ENCODE measurements at places on chromosomes 11 and 22.
A peak's percentile ranks its signal among the peaks of the same experiment; 100 is the strongest.

DNA sequence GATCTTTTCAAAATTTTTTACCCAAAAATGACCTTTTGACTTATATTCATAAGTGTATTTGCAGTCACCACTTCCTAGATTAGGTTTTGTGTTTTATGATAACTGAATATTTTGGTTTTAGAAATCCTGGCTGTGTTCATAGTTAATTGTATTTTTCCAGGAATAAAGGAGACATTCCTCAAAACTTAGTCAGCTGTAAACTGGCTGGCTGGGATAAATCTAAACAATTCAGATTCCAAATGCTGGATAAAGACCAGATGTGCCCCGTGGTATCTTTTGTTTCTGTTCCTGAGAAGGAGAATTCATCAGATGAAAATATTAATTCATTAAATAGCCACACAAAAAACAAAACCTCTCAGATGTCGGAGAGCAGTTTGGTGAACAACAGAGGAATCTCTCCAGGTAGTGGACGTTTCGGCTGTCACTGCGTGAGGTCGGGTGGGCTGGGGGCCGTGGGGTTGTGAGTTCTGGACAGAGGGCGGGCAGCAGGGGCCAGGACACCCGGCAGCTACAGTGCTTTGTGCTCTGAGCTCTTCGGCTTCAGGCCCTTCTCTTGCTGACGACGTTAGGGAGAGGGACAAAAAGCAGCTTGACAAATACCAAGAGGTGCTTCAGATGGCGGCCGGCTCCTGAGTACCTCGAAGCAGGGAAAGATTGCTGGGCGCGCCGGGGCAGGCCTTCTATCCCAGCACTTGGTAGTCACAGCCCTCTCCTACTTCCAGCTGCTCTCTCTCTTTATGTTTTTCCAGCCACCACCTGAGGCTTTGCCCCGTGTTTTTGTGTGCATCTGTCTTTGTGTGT, 24.6 kb downstream of the MOV10L1 start:
- no peak for DNase-seq

- no peak for DNase-seq
Measured at GRCh38 chr11:839875-840617, 2.3 kb downstream of the POLR2L start.

GRCh38 chr11:96127596-96127959, 203.7 kb upstream of the MTMR2 start:
- peak; percentile 16 for DNase-seq

DNA sequence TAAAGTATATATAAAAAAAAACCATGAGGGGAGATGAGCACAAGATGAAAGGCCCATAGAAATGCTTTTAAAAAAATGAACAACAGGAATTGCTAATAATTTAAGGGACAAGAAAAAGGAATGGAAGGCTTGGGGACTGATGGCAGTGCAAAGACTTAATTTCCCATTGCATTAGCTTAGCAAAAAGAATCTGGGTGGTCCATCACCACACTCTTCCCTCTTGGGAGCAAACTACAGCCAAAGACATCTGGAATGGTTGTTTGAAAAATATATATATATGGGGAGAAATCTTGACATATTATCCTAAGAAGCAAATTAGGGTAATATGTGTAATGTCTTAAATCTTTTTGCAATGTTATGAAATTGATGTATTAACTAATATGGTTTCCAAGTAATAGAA, 727.1 kb downstream of the METTL15 start:
- DNase-seq = no peak

GRCh38 chr11:74185695-74186094, 14.6 kb downstream of the PPME1 start:
- DNase-seq = no peak

DNA sequence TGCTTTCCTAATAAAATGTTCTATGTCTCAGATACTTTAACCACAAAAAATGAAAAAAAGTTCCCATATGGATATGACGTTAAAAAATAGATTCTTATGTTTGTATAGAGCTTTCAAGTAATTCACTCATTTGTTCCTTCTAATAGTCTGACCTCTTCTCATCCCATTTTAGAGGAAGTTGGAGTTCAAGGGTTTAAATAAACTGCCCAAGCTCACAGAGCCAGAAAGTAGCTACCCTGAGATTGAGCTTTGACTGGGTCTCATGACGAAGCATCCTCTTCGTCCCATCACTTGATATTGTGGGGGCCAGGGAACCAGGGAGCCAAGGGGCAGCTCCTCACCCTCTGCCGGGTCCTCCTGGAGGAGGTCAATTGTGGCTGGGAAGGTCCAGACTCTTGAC, 116.3 kb downstream of the CCDC81 start:
- no peak for DNase-seq

GRCh38 chr11:82194521-82194920, 539.1 kb downstream of the FAM181B start:
- no peak for DNase-seq

DNA sequence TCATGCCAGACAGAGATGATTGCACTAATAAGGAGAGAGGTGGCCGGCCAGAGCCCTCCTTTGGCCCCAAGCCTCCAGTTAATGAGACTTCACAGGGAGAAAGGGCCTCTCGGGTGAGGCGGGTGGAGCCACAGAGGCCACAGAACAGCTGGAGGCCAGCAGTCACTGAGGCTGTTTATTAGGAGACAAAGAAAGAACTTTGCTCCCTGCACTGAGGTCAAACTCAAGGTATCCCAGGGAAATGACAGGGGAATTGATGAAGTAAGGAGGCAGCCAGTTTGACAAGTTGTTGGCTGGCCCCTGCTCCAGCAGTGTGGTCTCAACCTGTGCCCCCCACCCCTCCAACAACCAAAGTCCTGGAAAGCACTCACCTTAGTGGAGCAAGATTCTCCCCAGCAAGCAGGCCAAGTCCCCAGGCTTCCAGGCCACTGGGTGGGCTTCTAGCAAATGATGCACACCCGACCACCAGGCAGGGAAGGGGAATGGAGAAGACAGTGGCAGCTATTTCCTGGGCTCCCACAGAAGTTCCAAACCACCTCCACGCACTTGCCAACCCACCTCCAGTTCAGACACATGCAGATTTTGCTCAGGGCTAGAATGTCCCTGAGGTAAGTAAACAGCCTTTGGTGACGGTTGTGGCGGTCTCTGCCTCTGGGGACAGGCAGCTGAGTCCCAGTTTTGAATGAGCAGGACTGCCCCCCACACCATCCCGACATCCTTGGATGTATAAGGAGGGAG, 53.2 kb downstream of the RPUSD4 start:
- no peak for DNase-seq

GRCh38 chr11:42524534-42525227, 787.1 kb upstream of the API5 start:
- peak; percentile 54 for DNase-seq

DNA sequence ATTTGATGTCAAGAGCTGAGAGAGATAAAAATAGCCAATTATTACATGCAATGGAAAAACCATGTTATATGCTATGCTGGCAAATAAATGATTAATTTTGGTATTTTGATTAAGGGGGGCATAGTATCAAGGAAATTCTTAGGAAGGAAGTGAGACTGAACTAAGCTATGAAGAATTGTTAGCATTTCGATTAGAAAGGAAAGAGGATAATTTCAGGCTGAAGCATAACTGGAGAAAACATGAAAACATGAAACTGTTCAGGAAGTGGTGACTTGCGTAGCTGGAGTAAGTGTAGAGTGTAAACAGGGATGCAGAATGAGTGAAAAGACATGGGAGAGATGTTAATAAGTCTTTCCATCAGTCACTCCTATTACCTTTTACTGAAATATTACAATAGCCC, 6.4 kb downstream of the ACRV1 start:
- DNase-seq = no peak

- peak; percentile 73 for DNase-seq
Measured at GRCh38 chr11:8192016-8192895, 23.4 kb upstream of the RIC3 start.

- peak; percentile 44 for DNase-seq
Measured at GRCh38 chr11:104694259-104695064, 203.8 kb downstream of the CASP12 start.

DNA sequence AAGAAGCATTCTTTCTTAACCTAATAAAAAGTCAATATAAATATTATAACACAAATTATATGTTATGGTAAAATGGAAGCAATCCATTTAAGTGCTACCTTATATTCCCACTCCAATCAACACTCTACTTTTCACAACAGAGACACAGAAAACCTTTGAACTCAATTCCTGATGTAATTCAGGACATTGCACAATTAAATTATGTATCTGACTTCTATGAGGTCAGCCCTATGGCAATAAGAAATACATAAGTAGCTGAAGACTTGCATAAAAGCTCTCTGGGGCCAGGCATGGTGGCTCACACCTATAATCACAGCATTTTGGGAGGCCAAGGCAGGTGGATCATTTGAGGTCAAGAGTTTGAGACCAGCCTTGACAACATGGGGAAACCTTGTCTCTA, 6.8 kb downstream of the OR4D10 start:
- no peak for DNase-seq

GRCh38 chr11:73072935-73073481, 69.1 kb downstream of the FCHSD2 start:
- DNase-seq = no peak

- no peak for DNase-seq
Measured at GRCh38 chr11:111417011-111417765, 38.1 kb upstream of the POU2AF1 start.

DNA sequence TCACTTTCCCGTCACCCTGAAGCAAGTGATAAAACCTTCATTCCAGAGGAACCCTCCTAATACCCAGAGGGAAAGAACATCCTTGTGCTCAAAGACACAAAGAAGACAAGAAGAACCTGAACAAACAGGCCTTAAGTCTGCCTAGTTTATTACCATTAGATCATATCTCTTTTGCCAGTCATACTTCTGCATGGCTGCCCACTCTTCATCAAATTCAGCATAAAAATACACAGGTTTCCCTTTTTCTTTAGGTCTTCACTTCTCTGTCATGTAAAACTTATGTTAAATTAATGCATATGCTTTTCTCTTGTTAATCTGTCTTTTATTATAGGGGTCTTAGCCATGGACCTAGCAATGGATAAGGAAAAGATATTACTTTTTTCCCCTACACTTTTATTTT, 459.7 kb downstream of the DLG2 start:
- no peak for DNase-seq

DNA sequence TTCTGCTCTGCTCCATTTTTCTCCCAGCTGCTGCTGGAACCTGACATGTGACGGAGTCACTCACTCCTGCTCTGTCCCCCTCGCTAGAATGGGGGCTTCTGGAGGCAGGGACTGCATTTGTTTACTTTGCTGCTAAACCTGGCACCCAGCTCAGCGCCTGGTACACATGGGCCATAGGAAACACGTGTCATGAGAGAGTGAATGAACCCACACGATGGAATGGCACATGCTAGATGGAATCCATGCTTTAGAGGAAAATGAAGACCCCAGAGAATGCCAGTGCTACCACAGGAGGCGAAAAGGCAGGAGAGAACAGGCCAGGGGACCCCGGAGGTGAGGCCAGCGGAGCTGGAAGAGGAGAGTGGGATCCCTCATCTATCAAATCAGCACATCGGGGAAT, 160.9 kb downstream of the MPPED1 start:
- DNase-seq = no peak

- no peak for DNase-seq
Measured at GRCh38 chr11:69788956-69789355, 13.8 kb upstream of the FGF4 start.

- DNase-seq = no peak
Measured at GRCh38 chr11:62806611-62807121, 1.4 kb upstream of the NXF1 start.

DNA sequence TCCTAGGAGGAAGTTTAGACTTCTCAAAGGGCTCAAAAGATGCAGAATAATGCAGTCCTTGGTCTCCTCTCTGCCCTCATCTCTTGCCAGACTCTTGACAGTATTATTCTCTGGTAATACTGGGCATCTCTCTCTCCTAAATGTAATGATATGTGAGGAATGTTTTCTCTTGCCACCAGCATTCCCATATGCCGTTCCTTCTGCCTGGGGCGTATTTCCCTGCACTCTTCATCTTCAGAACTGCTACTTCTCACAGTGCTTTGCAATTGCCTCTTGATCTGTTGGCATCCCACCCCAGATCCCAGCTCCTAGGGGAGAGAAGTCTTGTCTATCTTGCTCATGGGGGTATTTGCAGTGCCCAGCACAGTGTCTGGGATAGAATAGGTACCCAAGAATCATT, 107.4 kb downstream of the RASSF10 start:
- no peak for DNase-seq

DNA sequence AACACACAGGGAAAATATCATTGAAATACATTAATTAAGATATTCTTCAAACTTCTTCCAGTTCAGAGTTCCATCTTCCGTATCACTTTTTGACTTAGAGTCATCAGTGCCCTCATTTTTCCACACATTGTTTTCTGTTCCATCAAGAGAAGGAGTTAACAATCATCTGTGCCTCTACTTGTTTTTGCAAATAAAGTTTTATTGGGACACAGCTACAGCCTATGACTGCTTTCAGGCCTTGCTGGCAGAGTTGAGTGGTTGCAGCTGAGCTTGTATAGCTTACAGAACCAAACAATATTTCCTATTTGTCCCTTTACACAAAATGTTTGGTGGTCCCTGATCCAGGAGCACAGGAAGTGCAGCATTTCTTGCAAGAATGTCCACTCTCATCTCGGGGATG, 51.6 kb downstream of the SGSM1 start:
- no peak for DNase-seq

GRCh38 chr11:48165426-48165825, 51.2 kb upstream of the OR4B1 start:
- no peak for DNase-seq

- DNase-seq = no peak
Measured at GRCh38 chr11:43242401-43242800, 69.4 kb upstream of the API5 start.

GRCh38 chr22:39279170-39279850, 34.5 kb upstream of the PDGFB start:
- DNase-seq = no peak

DNA sequence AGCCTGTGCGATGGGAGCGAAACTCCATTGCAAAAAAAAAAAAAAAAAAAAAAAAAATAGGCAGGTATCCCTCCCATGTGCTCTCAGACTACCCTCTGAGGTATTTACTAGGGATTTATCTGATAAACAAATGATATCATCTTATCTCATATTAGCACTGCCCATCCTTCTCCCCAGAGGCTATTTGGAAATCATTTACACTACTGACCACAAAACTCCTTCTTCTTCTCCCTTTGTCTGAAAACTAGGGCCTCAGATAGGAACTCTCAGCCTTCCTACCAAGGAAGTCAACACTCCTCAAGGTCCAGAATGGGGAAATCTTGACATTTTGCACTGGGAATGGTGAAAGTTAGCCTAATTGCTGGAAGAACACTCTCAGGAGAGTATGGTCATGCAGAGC, 46.4 kb downstream of the LARGE2 start:
- no peak for DNase-seq

- no peak for DNase-seq
Measured at GRCh38 chr11:70569618-70569890, 171.2 kb downstream of the CTTN start.
